ENCODE measurements at places on chromosomes 16 and 17.

GRCh38 chr17:40809721-40810421 lies 10.1 kb upstream of the KRT28 start:
- no peak for DNase-seq

- DNase-seq = no peak
Measured at GRCh38 chr17:373613-374230, 21.1 kb upstream of the RPH3AL start.

- peak; percentile 55 for DNase-seq
Measured at GRCh38 chr17:45146890-45147580, 1.2 kb upstream of the HEXIM1 start.

DNA sequence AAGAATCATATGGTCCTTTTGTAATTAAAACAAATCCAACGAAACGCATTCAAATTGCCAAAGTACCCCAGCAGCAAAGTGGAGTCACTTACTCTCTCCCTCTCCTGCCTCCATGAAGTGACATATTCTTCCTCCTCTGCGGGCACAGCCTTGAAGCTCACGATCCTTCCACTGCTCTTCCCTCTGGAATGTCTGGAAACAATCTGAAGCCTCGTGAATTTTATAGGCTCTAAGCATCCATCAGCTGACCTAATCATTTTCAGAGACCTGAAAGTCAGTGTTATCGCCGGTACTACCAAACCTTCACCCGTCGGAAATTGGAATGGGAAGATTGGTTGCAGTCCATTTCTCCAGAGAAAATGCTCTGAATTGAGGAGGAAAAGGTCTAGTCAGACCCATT lies 134.5 kb upstream of the FOXF1 start:
- DNase-seq = peak; percentile 24

- no peak for DNase-seq
Measured at GRCh38 chr16:81179219-81179618, 59.3 kb upstream of the BCO1 start.

GRCh38 chr16:54503011-54503855 lies 216.6 kb upstream of the IRX3 start:
- DNase-seq = peak; percentile 63

GRCh38 chr17:82205720-82206508 lies 6.7 kb downstream of the CCDC57 start:
- peak; percentile 90 for DNase-seq

DNA sequence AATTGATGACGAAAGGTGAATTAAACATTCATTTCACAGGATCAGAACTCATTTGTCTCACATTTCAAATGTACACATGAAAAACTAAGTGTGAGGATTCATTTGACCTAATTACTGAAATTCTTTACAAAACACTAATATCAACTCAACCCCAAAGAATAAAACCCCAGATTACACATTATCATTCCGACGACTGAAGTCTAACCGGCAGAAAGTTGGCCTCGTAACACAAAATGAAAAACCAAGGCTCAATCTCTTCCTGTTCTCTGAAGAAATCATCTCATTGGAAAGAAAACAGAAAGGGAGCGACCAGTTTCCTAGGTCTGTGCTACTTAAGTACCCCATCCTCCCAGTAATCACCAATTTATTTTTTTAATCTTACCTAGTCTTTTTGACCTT lies 1.8 kb downstream of the JPT1 start:
- DNase-seq = no peak

DNA sequence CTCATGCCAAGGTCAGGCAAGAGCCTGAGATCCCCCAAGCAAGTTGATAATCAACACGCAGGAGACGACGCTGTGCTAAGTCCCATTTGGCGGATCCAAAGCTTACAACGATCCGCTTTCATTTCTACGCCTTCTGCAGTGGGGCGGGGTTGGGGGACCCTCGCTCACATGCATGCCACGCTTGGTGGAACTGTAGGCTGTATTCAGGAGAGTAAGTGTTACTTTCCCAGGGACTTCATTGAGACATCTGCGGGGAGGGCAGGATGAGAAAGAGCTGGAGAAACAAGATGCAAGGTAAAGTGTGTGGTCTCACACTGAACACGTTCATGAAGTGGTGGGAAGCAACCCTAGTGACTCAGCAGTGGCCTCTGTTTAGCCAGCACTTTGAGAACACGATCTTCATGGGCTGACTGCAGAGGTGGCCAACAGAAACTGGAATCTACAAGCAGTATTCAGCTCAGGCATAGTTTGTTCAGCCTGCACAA lies 100.5 kb downstream of the XYLT1 start:
- peak; percentile 50 for DNase-seq

- DNase-seq = no peak
Measured at GRCh38 chr17:38616361-38616760, 10.6 kb upstream of the SRCIN1 start.

- DNase-seq = no peak
Measured at GRCh38 chr16:14353340-14353739, 276.7 kb downstream of the PARN start.

- DNase-seq = no peak
Measured at GRCh38 chr17:4247971-4248388, 15.8 kb downstream of the ANKFY1 start.

GRCh38 chr16:20814784-20815183 lies 8.5 kb downstream of the REXO5 start:
- DNase-seq = no peak

DNA sequence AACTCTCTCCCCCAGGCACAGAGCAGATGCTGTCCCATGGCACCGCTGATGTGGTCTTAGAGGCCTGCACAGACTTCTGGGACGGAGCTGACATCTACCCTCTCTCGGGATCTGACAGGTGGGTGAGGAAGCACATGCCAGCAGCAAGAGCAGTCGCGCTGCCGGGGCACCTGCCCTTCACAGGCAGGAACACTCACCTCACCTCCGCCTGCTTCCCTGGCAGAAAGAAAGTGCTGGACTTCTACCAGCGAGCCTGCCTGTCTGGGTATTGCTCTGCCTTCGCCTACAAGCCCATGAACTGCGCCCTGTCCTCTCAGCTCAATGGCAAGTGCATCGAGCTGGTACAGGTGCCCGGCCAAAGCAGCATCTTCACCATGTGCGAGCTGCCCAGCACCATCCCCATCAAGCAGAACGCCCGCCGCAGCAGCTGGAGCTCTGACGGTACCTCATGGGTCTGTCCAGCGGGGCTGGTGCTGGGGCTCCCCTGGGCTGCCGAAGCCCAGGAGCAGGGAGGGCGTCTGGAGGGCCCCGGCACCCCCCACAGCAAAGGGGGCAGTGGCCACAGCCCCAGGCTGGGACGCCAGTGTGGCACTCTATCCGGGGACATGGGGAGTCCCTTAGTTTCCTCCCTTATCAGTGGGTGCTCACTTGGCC lies 21.7 kb downstream of the CASKIN2 start:
- no peak for DNase-seq

GRCh38 chr17:13129356-13129755 lies 111.5 kb upstream of the ELAC2 start:
- no peak for DNase-seq

DNA sequence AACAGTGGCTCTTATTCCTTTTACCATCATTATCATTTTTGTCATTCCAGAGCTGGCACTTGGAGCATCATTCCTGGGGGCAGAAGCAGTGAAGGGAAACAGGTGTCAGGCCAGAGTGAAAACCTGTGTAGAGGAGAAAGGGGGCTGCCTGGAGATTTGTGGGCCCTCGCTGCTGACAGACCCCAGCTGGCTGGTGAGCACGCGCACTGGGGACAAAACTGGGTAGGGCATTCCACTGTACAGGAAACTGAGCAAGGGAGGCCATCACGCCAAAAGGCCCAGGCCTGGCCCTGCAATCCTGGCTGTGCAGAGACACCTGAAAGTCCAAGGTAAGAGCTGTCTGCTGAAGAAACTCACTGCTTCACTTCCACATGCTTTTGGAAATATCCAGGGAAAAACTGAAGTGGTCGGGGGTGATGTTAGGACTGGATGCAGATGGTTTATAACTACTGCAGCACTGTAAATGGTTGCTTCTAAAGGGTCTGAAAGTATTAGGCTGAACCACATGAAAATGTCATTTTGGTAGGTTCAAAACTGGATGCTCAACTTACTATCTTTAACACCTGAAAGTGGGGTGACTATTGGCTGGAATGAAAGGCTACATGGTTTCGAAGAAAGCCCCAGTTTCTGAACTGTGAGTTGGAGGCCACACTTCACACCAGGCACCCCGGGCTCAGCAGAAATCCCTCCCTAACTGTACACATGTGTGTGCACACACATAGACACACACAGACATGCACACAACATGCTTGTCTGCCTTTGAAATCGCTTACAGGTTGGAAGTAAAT lies 225.0 kb downstream of the C16orf78 start:
- DNase-seq = no peak

DNA sequence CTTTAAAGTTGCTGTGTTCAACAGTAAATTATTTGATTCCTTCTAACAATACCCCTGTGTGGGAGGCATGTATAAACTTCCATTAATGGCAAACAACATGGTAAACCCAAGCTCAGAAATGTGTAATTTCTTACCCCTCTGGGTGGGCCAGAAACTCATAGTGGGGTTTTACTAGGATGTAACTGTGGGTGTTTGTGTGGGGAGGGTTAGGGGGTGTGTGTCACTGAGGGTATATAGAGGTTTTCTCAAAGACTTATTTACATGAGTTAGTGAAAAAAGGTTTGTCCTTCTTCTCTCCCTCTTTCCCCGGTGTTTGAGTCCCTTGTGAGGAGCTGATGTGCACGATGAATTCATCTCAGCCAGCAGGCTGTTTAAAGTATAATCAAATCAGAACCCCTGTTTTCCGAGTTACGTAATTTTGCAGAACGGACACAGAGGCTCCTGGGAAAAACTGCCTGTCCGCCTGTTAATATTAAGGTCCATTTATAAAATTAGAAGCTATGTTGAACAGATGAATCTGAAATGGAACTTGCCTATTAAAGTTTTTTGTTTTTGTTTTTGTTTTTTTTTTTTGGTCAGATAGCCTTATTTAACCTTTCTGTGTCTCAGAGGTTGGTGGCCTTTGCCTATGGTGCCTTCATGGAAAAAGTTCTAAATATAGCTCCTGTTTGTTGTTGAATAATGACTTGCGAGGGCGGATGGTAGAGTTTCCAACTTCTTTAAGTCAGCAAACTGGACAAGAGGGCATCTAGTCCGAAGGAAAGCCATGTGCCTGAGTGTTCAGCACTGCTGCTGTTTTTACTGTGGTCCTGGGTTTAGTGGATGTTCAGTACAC lies 73.3 kb downstream of the MSI2 start:
- no peak for DNase-seq

- DNase-seq = peak; percentile 45
Measured at GRCh38 chr16:9092282-9092977, 986 bp downstream of the HAPSTR1 start.

DNA sequence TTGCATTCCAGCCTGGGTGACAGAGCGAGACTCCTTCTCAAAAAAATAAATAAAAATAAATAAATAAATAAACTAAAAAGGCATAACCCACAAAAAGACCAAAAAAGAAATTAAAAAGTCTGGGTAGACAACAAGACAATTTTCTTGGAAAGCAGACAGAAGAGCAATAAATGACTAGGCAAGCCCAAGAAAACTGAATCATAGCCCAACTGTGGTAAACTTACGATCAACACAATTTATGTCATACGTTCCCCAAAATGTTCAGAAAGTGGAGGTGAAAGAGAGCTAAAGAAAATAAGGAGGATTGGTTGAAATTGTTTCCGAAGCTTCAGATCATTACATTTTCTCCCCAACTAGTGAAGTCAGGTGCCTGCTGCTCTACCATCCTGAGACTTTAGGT lies 31.3 kb upstream of the C17orf78 start:
- DNase-seq = no peak

GRCh38 chr17:69478916-69479315 lies 64.4 kb downstream of the MAP2K6 start:
- DNase-seq = no peak

GRCh38 chr16:84585886-84586285 lies 32.0 kb downstream of the COTL1 start:
- no peak for DNase-seq

GRCh38 chr17:30388321-30389179 lies 9.8 kb downstream of the CPD start:
- DNase-seq = no peak

GRCh38 chr17:43402078-43402477 lies 3.3 kb downstream of the ARL4D start:
- no peak for DNase-seq

DNA sequence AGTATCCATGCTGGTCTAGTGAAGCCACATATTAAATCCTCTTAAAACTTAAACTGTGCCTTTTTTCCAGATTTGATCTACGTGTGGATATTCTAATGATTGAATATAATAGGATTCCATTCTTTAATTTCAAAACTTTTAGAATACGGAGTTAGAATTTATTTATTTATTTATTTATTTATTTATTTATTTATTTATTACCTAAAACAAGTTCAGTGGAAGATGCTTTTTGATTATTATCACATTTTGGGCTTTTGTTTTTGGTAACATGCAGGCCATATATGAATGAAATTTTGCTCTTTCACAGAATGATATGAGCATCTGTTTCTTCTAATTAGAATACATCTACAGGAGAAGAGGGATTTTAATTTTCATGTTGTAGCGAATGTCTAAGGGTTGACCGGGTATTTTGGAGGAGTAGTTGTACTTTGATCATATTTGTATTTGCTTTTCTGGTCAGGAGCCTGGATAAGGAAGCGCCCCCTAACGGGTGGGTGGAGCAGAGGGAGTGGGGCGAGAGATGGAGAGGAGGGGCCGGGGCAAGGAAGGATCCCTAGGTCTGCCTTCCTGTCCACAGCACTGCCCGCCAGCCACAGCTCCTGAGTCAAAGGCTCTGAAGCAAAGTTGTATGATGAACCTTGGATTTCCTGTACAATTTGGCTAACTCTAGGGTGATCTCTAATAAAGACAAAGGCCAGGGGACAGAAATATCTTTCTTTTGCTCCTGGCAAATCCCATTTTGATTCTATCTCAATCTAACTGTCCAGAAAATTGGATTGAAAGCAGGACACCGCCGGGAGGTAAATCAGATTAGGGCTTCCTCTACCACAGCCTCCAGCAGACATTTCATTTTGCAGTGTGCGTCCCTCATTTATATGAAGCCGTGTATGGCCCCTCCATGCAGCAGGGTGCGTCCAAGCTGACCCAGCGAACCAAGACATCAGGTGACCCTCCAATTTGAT lies 149.1 kb downstream of the PRKCA start:
- DNase-seq = no peak

DNA sequence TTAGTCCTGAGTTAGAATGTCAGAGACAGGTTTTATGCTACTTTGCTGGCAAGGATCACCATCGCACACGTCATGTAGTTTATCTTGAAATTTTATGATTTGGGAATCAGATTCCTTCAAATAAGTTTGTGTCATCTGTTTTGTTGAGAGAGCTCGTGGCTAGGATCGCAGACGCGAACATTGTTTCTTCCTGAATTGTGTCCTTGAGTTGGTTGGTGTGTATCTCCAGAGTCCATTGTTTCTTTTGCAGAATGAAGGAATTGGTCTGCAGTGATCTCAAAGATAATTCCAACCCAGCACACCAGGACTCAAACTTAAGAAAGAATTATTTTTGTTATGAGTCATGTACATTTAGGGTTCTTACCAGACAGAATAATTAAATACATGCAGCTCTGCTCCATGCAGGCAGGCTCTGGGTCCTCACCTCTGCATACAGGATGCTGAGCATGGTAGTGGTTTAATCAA lies 51.6 kb downstream of the PRKCA start:
- peak; percentile 26 for DNase-seq

Measured in AG20443 (cell line).